Amniotic stem cell (primary cell): ENCODE measurements at places on chromosomes 3 and 15.
A peak's percentile ranks its signal among the peaks of the same experiment; 100 is the strongest.

DNA sequence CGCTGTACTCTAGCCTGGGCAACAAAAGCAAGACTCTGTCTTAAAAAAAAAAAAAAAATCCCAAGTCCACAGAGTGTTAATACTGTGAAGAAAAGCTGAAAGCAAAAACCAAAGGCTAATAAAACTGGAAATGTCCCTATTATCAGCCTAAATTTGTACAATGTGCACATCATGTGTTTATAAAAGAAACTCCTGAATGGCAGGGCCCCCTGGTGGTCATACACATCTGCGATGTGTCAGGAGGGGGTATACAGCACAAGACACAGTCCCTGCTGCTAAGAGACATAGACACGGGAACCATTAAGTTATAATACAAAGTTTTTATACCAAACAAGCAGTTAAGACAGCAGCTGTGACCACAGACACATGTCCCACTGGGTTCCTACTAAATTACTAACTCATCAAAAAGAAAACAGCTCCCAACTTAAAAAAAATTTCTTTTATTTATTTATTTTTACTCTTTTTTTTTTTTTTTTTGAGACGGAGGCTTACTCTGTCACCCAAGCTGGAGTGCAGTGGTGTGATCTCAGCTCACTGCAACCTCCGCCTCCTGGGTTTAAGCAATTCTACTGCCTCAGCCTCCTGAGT, 31.0 kb downstream of the IDH2 start:
- DNase-seq: peak; percentile 77

- no peak for DNase-seq
These were observed 111.4 kb downstream of the CMSS1 start for GRCh38 chr3:99928771-99929744.

DNA sequence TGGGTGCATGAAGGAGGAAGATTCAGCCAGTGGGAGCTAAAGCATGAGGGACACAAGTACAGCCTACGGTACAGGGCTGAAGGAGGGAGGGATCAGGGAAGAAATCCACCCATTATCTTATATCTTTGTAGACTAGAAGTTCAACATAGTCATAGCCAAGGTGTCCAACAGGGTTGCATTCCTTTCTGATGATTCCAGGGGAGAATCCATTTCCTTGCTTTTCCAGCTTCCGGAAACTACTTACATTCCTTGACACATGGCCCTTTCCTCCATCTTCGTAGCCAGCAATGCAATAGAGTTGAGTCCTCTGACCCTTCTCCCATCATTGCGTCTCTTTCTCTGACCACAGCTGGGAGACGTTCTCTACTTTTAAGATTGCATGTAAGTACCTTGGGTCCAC, 471.0 kb upstream of the SEMA6D start:
- DNase-seq: no peak

- no peak for DNase-seq
These were observed 35.3 kb upstream of the B3GNT5 start for GRCh38 chr3:183217548-183218332.
